ENCODE measurements at places on chromosomes 2 and 18.

GRCh38 chr2:33475224-33476130 is 972 bp upstream of the RASGRP3 start:
- peak; percentile 57 for DNase-seq

- no peak for DNase-seq
Observed at GRCh38 chr18:61569176-61569892, 236.1 kb downstream of the CDH20 start.

DNA sequence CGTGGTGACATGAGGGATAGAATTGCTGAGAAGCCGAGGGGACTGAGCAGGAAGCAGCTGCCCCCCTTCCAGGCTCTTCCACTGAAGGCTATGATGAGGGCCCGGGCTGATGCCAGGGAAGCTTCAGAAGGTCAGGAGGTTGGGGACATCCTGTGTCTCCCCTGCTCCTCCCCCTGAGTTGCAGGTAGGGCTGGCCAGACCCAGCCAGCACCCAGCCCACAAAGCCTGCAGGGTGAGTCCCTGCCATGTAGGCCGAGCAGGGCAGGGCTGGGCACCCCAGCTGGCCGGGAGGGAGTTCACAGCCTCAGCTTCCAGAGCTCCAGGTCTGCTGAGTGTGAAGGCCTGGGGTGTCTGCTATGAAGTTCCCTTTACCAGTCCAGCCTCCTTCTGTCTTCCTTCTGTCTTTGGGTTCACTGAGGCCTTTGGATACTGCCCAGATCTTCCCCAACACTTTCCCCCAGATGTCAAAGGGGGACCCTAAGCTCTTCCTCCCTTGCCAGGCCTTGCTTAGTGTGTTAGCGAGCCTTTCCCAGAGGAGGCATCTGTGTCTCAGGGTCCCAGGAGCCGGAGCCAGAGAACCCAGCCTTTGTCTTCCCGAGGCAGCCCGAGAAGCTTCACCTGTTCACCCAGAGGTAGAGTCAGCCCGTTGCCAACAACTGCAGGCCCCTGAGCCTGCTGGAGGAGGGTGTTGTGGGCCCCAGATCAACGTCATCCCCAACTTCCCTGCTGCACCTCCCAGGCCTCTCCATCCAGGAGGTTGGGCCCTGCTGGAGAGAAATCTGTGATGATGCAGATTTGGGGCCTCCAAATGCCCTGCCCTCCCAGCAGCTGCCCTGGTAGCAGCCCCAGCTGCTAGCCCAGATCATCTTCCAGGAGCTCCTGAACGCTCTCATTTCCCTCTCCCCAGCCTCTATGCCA is 3.6 kb upstream of the NCL start:
- DNase-seq = no peak

DNA sequence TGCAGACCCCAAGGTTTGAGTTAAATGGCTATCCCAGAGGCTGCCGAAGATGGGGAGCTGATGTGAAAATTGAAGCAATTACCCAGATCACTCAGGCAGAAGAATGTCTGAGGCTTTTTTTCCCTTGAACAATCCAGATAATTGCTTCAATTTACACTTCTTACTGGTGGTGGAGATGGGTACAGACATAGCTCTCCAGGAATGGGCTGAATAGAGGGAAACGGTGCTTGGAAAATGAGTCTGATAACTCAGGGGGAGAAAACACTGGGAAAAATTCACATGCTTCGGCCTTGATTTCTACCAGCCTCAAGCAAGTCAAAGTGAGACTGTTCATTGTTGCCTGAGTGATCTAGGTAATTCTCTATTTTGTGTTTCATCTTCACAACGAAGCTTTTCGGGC is 9.5 kb upstream of the KIF5C start:
- no peak for DNase-seq

GRCh38 chr18:49716035-49716434 is 97.3 kb downstream of the ACAA2 start:
- no peak for DNase-seq

DNA sequence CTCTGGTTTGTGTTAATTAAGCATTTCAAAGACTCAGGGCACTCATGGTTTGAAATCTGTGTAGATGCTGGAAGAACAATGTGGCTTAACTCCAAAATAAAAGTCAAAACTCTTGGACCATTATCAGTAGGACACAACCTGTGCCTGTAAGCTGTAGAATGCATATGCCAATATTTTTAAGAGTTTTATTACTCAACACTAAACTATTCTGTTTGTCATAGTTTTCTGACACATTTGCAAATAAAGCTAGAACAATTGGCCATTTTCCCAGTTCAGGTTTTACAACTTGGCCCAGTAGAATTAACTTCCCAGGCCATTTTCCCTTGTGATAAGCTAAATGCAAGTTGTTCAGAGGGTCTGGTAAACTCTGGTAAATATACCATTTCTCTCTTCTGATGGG is 713.1 kb downstream of the CBLN2 start:
- DNase-seq = no peak

DNA sequence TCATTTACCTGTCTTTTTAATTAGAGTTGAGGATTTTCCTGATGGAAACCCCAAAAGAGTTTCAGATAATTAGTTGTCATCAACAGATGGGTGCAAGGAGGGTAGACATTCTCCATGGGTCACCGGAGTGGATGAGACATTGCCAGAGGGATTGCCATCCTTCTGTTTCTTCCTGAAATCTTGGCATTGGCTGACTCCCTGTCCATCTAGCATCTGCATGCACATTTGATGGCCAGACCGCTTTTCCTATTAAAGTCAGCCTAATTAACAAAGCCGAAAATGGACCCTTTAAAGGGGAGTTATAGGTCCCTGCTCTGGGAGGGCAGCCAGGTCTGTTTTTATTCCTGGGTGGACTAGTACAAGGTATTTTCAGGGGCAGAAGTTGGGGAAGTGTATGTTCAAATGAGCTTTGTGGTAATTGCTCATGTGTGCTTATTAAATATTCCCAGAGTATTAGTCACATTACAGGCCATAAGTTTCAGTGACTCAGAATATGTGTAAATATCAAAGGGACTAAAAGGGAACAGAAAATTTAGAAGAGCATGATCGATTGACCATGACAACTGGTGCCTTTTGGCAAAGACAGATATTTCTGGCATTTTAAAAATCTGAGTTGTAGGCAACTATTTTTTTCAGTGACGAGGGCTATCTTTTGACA is 209.8 kb downstream of the PHLPP1 start:
- no peak for DNase-seq

DNA sequence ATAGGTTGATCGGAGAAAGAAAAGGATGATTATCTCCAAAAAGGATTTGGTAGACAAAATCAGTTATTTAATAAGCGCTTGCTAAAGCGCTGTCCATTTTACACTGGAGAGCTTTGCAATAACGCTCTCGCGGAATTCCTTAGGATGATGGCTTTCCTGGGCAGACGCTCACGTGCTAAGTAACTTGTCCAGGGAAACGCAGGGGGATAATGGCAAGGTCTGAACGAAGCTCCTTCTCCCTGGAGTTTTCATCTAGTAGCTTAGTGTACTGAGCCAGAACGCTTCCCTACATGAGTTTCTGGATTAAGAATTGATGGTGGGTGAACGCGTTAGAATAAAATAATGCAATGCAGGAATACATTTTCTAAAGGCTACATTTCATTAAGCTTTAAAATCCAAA is 739.5 kb upstream of the SALL3 start:
- no peak for DNase-seq

DNA sequence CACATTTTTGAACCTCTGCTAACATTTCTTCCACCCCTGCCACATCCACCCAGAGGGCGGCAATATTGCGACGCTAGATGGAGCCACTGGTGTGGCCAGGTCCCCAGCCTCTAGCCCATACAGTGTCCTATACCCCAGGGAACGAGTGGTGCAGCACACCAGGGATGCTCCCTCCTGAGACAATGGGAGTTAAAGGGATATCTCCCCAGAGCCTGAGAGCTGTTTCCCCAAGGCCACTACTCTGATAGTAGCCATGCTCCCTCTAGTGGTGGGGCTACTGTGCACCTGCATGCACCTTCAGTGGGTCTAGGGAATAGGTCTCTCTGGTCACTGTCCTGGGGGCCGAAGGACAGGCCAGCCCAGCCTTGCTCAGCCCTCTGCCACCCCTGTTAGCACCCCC is 336.4 kb upstream of the FSHR start:
- no peak for DNase-seq

DNA sequence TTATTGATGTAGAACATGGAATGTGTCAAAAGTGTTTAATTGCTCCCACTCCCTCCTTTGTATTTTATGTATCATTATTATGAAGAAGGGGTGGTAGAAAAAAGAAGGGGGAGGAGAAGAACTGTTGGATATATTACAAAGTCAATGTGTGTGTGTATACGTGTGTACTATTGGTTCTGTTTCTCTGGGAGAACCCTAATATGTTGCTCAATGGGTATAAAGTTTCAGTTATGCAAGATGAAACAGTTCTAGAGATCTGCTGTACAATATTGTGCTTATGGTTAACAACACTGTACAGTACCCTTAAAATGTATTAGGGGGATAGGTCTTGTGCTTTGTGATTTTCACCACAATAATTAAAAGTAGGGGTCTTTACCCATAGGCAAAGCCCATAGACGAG is 58.1 kb upstream of the ZC3H15 start:
- DNase-seq = no peak

DNA sequence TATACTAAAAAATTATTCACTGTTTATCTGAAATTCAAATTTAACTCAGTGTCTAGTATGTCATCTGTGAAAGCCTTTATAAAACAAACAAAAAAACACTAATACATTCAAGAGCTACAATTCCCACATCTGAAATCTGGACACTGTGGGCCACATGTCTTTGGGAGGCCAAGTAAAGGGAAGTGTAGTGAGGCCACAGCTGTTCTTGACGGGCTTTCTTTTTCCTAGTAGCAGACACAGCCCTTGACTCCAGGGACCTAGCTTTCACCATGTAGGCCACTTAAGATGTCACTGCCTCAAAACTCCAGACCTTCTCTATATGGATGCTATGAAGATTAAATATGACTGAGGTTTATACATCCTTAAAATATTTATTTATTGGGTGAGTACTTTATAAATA is 91.1 kb downstream of the RBMS1 start:
- no peak for DNase-seq

- DNase-seq = no peak
Observed at GRCh38 chr2:97766567-97766966, 53.2 kb downstream of the ZAP70 start.

DNA sequence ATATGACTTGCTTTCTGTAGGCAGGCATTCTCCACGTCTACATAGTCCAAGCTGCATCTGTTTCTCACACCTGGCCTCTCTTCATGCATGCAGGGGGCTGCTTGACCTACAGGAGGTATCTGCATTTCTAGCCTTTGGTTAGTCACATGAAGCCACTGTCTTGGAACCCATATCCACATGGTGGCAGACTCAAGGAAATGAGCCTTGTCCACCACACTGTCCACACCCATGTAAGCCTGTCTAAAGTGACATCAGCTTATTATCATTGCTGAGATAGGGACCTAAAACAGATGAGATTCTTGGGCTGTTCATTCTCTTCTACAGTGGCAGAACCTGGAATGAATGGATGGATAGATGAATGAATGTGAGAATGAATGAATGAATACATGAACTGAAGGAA is 160.4 kb downstream of the DOCK10 start:
- DNase-seq = no peak

GRCh38 chr18:51082571-51083267 is 52.7 kb downstream of the SMAD4 start:
- no peak for DNase-seq

- DNase-seq = no peak
Observed at GRCh38 chr2:241358470-241358869, 2.4 kb downstream of the FARP2 start.

DNA sequence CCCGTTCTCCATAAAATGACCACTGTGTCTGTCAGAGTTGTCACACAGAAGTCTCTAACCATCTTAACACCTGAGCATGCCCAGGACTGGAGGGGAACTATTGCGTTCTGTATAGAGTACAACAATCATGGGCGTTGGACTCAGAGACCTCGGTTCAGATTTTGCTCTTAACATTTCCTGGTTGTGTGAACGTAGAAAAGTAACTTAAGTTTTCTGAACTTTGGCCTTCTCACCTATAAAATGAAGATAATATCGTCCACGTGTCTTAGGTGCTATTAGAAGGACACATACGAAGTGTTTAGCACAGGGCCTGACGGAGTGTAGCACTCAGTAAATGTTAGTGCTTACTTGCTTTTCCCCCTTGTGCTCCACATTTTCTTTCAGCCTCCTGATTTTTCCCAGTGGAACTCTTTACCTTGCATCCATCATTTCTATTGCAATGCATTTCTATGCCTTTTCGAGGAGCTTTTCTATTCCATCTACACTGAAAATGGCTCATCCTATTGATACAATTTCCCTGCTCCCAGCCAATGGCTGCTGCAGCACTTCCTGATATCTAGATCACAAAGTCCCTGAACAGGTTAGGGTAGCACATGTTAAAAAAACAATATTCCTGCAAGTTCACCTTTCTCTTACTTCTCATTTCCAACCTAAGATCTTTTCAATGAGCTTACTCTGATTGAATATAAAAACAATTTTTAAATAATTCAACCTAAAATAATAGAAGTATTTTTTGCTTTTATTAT is 22.7 kb downstream of the DPP10 start:
- DNase-seq = no peak

All from stromal cell of bone marrow (primary cell).